ENCODE measurements at places on chromosomes 16 and 17.
A peak's percentile ranks its signal among the peaks of the same experiment; 100 is the strongest.

DNA sequence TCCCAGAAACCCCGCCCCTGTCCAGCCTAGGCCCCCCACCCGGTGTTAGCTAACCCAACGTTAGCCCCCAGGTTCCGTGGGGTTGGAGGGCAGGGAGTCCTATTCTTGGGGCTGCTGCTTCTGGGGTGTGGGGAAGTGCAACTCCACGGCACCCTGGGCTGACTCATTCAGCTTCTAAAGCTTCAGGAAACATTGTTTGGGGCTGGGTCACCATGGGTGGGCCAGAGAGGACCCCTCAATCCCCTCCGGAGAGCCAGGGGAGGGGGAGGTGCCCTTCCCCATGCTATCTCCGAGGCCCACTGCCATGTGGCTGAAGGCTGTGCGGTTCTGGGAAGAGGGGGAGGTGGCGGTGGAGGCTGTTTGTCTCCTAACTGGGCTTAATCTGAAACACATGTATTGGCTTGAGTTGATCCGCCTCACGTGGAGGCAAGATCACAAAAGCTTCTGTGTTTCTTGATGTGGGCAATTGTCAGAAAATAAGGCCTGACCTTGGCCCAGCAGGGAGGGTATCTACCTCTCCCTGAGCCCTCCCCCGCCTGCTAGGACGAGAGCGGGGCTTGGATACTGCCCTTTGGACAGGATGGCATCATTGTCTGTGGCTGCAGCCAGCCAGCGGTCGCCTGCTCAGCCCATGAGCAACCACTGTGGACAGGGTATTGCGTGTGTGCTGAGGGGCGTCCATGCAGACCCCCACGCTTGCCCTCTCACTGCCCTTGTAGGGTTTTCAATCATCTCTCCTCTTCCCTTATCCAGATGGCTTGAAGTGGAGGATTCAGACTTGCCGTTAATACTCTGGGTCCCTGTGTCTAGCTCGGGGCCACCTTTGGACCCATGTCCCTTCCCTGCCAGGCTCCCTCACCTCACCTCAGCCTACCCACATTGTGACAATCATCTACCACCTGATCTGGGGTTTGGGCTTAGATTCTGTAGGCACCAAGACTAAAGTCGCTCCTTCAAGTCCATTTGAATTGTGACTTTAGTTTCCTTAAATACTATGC is 1.3 kb downstream of the SERPINF1 start:
- no peak for DNase-seq

- DNase-seq, result no peak
These were observed 217.0 kb downstream of the CPPED1 start for GRCh38 chr16:12586701-12587100.

DNA sequence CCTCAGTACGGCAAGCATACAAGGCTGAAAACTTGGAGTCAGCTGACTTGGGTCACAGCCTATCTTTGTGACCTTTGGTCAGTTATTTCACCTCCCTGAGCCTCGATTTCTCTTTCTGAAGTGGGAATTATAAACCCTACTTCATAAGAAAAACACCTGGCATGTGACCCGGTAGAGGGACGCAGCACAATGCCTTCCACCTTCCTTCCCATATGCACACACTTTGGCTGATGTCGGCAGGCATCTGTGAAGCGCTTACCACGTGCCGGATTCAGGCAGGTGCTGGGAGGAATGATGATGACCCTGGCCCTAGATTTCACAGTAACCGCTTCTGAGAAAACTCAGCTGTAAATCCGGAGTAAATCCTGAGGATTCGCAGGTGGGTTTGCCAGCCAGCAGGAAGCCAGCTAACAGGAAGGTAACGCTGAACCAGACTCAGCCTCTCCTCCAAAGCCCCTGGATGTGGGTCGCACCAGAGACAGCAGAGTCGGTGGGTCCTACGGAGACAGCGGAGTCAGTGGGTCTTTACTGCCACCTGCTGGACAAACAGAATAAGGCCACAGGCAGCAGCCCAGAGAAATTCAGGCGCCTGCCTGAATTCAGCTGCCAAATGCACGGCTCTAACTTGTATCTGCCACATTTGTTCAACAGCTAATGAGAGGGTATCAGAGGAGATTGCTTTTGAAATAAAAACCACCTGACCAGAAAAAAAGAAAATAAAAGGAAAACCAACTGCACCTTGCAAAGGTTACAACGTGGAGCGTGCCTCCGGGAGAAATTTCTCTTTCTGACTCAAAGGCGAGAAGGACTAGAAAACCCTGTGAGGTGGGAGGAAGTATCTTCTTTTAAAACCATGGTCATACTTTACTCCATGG is 16.6 kb downstream of the COPRS start:
- no peak for DNase-seq

- DNase-seq, result no peak
These were observed 3.3 kb downstream of the ZCCHC14 start for GRCh38 chr16:87489434-87490045.

DNA sequence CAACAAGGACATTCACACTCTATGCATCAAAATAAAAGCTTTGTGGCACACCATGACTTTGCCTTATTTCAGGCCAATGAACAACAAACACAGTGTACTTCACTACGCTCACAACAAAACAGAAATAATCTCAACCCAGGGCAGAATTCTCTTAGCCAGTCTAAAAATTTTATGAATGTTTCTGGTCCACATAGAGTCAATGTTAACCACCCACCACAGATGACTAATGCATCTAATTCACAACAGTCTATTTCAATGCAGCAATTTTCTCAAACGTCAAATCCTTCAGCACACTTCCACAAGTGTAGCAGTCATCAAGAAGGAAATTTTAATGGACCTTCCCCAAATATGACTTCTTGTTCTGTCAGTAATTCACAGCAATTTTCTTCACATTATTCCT is 101.7 kb downstream of the CHD9 start:
- no peak for DNase-seq

DNA sequence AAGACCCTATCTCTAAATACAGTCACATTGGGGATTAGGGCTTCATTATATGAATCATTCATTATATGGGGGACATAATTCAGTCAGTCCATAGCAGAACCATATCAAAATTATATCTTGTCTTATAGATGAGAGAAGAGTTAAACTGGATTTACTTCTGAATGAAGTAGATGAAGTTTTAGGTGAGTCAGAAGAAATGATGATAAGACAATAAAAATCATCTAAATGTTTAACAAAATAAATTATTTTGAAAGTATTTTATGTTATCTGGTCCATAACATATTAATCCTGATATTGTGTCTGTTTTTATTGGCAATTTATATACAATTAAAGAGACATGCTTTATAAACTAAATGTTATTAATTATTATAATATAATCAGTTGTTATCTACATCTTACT is 76.9 kb upstream of the EFCAB3 start:
- DNase-seq, result no peak

- DNase-seq, result no peak
These were observed 2.2 kb upstream of the MPG start for GRCh38 chr16:75580-76501.

DNA sequence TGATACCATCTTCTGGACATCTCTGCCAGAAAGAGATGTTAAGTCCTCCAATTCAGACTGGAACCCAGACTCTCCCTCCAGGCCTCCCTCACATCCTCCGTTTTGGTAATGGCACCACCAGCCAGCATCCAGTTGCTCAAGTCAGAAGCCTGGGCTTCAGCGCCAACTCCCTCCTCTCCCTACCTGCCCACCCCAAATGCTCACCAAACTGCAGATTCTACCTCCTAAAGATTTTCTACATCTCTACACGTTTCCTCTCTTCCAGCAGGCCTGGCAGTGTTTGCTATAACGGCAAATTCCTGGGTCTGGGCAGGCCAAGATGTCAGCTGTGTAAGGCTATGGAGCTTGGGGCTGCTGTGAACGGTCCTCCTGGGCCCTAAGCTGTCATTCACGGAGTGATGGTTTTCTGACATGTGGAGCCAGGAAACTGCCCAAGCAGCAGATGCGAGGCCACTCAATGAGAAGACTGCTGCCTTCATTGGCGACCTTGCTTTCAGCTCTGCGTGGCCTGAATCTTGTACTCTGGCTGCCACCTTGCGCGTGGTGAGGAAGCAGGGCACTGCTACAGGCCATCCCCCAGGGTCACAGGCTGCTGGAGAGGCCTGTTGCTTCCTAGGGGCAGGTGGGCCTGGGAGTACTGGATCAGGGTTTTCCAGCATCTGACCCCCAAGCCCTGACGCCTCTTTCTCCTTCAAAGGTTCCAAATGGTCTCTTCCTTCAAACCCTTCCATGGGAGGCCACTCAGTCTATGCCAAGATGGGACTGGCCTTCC is 37.7 kb downstream of the TBX4 start:
- DNase-seq, result no peak

- no peak for DNase-seq
These were observed 34.8 kb upstream of the ERN1 start for GRCh38 chr17:64164596-64165285.

- no peak for DNase-seq
These were observed 234.9 kb upstream of the CIBAR2 start for GRCh38 chr16:85347213-85347591.

DNA sequence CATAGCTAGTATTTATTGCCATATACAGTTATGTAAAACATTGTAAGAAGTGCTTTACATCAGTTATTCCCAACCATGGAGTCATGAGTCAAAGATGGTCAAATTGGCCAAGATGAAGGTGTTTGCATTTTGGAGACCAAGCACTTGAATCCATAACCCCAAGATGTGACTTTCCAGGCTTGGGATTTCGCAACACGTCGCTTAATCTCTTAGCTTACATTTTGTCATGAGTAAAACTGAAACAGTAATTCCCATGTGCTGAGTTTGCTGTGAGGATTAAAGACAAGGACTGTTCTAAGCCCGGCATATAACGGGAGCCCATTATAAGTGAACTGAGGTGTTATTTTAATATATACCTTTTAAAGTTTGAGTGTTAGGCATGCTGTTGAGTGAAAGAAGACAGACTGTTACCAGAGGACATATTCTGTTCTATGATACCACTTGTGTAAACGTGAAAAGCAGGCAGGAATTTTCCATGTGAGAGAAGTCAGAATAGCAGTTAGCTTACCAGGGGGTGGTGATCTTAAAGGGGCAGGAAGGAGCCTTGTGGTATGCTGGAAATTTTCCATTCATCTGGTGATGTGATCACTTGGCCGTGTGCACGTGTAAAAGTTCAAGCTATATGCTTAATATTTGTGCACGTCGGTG is 484.9 kb downstream of the WWOX start:
- DNase-seq, result no peak

DNA sequence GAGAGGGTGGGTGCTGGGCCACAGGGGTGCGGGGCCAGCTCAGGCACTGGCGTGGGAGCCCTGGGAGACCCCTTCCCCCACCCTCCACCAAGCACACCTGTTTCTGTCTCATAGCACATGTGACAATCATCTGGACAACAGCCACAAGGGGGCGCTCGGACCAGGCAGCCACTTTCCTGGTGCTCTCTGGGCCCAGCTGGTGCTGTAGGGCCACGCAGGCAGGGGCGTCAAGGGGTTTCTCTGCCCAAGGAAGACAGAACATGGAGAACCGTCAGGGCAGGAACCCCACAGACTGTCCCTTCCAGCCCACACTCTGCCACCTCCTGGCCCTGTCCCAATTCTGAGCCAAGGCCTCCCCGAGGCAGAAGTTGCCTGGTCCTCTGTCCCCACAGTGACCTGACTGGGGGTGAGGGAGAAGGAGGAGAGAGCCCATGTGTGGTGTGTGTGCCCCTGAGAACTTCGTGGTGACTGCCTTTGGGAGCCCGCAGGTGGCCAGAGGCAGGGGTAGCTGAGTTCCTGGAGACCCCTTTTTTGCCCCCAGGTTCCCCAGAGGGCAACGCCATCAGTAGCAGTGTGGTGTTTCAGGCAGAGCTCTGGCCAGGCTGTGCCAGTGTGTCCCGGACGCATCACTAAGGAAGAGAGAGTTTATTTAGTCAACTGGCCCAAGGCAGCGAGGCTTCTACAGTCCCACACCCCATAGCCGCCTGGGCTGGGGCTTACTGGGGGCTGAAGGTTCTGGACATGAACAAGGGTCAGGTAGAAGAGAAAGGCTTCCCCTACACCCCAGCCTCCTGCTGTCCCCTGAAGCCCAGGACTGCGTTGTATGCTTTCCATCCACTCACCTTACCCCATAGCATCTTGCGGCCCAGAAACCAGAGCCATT is 3.1 kb upstream of the SETD6 start:
- no peak for DNase-seq

DNA sequence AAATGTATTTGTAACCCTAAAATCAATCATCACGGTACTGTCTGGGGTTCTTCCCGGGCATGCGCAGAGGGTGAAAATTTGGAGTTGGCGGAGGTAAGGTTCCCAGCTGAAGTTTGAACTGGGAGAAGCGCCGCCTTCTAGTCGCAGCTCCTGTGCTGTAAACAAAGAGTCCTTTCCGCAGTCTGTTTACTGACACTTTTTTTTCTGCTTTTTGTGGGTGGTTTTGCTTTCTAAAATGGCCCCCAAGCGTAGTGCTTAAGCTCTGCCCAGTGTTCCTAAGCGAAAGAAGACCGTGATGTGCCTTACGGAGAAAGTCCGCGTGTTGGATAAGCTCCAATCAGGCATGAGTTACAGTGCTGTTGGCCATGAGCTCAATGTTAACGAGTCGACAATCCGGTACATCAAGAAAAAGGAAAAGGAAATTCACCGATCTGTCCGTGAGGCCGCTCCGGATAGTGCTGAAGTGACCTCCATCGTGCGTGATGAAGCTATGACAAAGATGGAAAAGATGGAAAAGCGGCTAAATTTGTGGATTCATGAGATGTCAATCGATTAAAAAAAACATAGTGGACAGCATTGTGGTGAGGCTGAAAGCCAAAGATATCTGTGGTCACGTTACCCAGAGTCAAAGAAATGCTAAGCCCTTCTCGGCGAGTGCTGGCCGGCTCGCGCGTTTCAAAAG is 570 bp upstream of the CFDP1 start:
- peak; percentile 91 for DNase-seq

DNA sequence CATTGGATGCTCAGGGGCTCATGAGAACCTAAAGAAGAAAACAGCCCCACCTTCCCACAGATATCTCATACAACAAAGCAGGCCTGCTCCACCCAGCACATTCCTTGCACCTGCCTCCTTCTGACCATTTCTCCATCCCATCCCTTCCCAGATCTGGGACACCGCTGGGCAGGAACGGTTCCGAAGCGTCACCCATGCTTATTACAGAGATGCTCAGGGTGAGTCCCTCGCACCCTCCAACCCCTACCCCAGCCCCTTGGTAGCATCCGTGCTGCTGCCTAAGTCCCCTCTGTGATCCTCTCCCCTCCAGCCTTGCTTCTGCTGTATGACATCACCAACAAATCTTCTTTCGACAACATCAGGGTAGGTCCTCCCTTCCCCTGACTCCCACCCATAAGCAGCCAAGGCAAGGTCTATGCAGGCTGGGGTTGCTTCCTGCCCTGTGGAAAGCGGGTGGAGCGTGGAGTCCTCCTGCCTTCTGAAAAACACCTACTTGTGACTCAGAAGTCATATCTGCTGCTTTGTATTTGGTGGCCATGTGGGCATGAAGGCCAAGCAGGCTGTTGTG is 5.4 kb upstream of the NHERF1 start:
- DNase-seq, result no peak

- DNase-seq, result no peak
These were observed 2.1 kb downstream of the TEN1 start for GRCh38 chr17:75981019-75981615.

- no peak for DNase-seq
These were observed 14.3 kb downstream of the KPNB1 start for GRCh38 chr17:47663912-47664623.

- DNase-seq, result no peak
These were observed 43.9 kb downstream of the ARHGAP27 start for GRCh38 chr17:45388604-45389325.

GRCh38 chr16:12291989-12292759 is 315.6 kb downstream of the SNX29 start:
- no peak for DNase-seq

- no peak for DNase-seq
These were observed 88.3 kb upstream of the DNAH17 start for GRCh38 chr17:78665387-78665951.
